ENCODE measurements at places on chromosomes 3 and 15.

DNA sequence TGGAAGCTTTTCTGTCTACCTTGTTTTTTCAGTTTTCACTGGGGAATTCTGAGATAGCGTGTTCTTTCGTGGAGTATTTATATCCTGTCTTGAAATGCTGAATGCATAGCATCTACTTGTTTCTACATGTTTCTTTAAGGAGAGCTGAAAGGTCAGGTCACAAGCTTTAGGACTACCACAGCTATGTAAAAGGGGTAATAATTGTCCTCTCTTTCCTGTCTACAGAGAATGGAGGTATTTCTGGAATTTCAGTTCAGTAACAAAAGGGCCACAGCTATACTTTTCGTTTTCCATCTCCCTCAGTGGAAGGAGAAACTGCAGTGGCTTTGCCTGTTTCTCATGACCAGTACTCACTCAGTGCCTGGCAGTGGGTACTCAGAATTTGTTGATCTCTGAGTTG lies 4.7 kb downstream of the INAFM2 start:
- no peak for DNase-seq

- no peak for DNase-seq
Measured at GRCh38 chr3:45906681-45907407, 20.5 kb downstream of the CCR9 start.

DNA sequence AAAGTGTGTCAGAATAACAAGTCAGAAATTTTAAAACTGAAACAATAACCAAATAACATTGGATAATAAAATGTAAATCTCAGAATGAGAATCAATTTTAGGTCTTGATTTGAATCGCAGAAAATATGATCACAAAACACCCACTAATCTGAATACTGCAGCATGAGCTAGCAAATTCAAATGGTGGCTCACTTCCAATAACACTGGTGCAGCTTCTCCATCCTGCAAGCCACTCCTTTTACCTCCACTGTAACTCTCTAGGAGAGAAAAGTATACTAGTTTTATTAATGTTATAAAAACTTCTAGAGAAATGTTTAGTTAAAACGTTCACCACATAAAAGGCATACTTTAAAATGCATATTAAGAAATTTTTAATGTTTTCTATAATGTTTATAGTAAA lies 30.4 kb downstream of the UBE3A start:
- no peak for DNase-seq

DNA sequence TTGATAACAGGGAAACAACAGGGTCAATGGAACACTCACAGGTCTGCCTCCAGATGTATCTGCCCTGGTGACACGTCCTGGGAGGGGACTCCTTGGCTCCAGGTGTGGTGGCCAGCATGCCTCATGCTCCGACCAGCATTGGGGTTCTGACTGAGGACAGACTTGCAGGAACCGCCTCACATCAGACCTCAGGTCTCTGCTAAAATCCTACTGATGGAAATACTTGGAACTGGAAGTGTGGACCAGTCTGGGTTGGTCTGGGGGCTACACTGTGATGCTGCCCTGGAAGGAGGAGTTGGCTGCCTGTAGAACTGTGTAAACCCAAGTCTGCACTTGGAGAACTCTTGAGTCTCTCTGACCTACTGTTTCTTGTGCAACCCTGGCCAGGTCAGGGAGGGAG lies 17.1 kb upstream of the KY start:
- DNase-seq, result no peak

DNA sequence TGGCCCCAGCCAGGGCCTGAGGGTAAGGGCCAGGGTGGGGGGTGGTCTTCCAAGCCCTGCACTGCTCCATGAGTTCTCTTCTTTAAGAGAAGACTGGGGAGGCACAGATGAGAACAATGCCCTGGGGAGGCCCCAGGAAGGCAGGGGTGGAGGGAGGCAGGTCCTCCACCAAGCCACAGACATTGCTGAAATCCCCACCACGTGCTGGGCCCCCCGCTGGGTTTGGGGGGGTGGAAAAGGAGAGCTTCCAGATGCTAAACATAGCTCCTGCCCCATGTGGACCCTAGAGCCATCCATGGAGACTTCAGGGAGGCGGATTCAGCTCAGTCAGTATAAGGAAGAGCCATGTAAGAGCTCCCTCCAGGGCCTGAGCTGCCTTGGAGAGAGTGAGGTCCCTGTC lies 157.8 kb upstream of the LINGO1 start:
- DNase-seq, result no peak

DNA sequence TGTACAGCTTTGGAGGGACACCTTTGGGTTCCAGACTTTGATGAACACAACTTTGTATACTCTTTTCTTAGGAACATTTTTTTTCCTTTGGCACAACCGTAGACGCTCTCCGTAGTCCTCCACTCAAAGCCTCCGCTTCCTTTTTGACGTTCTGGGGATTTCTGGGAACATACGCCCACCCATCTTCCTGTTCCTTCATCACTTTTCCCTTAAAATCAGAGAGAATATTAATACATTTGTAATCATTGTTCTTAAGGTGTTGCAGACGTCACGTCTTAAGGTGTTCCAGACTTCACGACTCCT lies 405 bp upstream of the SPG21 start:
- no peak for DNase-seq

DNA sequence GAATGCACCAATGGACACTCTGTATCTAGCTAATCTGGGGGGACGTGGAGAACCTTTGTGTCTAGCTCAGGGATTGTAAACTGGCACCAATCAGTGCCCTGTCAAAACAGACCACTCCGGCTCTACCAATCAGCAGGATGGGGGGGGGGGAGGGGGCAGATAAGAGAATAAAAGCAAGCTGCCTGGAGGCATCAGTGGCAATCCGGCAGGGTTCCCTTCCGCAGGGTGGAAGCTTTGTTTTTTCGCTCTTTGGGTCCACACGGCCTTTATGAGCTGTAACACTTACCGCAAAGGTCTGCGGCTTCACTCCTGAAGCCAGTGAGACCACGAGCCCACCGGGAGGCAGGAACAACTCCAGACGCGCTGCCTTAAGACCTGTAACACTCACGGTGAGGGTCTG lies 827.1 kb downstream of the PLOD2 start:
- no peak for DNase-seq

GRCh38 chr3:123380261-123380660 lies 68.6 kb downstream of the ADCY5 start:
- DNase-seq, result no peak

GRCh38 chr3:39911465-39912309 lies 102.3 kb downstream of the MYRIP start:
- DNase-seq, result no peak

- DNase-seq, result no peak
Measured at GRCh38 chr3:1969281-1969680, 129.4 kb upstream of the CNTN4 start.

GRCh38 chr15:101505610-101506337 lies 16.3 kb upstream of the PCSK6 start:
- no peak for DNase-seq

GRCh38 chr15:78049691-78050440 lies 27.6 kb downstream of the TBC1D2B start:
- no peak for DNase-seq

DNA sequence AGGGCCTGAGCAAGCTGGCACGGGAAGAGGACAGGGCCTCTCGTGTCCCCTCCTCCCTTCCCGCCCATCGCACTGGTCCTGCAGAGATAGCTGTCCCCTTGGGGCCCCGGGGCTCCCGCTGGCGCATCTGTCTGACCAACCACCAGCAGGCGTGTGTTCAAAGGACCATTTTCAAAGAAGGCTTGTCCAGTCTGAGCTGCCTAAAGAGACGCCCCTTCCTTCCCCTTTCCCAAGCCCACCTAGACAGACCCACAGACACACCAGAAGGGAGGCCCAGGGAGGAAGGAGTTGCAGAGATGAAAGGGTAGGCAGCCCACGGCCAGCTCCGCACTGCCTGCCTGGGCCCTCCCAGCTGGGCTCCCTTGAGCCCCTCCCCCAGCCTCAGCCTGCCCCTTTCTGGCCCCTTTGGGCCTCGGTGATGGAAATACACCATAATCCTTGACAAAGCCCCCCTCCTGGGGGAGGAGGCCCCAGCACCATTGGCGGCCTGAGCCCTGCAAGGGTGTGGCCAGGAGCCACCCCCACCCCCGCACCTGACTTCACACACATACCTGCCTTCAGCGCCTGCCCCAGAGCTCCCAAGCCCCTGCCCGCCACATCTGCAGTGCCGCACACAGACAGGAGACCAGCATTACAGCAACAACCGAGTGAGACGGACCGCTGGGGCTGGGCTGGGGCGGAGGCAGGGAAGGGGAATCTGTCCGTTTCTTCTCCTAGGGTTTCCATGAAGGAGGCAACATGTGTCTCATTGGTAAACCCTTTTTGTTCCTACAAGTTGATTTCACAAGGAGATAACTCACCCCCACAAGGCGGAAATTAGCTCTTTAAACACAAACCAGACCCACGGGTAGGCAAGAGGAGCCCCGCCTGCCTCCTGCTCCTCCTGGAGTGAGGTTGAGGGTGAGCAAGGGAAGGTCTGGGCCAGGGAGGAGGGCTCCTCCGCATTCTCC lies at the start of gene STRA6:
STRA6 (minus strand) TSS at position 336 of the 950 bp plus-strand sequence. CDS start 520 bp downstream, outside the sequence.
- DNase-seq, result no peak

GRCh38 chr3:177211503-177212277 lies 14.4 kb upstream of the TBL1XR1 start:
- DNase-seq, result no peak

GRCh38 chr3:40669176-40669575 lies 144.4 kb downstream of the ZNF621 start:
- DNase-seq, result no peak
